GM04503 (cell line): ENCODE measurements at places on chromosomes 5 and 9.

GRCh38 chr5:83632874-83633273 lies 87.8 kb downstream of the HAPLN1 start:
- no peak for DNase-seq

DNA sequence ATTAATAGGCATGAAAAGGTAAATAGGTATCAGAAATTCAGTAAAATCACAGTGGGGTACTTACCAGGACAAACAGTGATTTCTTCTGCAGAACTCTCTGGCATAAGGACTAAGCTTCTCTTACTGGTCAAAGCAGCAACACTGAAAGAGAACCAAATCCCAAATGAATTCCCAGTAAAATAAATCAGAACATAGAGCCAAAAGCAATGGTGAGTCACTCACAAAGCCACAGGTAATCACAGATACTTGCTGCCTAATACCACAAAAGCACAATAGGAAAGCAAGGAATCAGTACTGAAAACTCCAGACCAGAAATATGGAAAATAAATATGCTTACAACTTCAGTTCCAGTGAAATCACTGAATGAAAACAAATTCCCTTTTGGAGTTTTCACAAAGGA lies 50.7 kb downstream of the UIMC1 start:
- DNase-seq, result no peak

DNA sequence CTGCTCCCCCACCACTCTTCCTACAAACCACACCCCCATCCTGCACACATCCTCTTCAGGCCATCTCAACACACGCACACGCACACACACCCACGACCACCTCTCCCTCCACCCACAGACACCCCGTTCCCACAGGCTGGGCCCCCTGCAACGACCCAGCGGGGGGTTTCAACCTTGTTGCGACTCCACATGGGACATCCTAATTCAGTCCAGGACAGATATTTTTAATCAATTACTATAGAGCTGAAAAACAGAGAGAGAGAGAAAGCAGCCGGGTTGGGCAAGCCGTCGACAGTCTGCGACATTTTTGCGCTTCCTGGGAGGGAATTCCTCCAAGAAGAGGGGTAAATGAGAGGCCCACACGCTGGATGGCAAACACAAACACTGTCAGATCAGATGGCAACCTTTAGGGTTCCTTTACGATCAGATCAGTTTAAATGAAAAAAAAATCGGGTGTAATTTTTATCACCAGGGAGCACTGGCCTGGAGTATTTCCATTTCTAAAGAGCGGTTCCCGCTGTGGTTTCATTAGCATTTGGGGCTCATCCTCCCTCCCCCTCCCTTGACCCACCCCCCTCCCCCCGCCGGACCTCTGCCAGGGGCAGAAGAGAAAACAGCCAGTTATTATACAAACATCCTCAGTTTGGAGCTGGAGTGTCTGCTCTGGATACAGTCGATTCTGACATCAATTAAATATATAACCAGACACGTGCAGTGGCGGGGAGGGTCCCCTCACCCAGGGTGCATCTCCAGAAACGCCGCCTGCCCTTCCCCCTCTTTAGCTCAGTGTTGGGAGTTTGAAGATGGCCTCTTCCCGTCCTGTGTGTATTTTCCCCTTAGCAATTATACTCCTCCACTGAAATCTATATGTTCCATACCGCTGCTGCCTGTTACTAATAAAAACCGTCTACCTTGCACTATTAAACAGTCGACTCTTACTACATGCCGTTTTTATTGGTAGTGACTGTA lies 2.3 kb upstream of the IRX2 start:
- no peak for DNase-seq

DNA sequence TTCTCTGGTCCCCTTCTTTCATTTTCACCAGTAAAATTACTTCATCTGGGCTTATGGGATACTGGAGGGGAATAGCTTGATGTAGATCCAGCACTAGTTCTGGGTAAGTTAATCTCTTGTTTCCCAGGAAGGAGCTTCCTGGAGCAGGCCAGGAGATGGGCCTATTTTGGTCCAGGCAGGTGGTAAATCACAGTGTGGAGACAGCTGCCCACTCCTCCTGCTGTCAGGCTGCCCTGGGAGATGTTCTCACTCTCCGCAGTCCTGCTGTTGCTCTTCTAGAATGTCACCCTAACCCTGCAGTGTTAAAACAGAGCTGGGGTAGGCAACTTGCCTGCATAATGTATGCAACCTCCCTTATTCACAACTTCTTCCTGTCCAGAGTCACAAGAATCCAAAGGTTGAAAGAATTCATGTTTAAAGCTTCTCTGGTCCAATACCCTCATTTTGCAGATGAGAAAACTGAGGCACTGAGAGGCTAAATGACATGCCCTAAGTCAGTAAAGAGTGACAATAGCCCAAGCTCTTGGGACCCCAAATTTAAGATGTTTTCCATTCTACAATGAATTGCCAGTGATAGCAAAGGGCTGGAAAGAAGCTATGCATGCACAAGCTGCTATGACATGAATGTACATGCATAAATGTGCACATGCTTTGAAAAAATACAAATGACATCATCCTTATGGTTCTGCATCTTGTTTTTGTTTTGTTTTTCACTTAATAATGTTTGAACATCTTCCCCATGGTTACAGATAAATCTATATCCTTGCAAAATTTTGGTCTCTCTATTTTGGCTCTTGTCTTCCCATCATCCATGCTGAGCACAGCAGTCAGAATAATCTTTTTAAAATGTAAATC lies 71.8 kb upstream of the ADRA1B start:
- no peak for DNase-seq

DNA sequence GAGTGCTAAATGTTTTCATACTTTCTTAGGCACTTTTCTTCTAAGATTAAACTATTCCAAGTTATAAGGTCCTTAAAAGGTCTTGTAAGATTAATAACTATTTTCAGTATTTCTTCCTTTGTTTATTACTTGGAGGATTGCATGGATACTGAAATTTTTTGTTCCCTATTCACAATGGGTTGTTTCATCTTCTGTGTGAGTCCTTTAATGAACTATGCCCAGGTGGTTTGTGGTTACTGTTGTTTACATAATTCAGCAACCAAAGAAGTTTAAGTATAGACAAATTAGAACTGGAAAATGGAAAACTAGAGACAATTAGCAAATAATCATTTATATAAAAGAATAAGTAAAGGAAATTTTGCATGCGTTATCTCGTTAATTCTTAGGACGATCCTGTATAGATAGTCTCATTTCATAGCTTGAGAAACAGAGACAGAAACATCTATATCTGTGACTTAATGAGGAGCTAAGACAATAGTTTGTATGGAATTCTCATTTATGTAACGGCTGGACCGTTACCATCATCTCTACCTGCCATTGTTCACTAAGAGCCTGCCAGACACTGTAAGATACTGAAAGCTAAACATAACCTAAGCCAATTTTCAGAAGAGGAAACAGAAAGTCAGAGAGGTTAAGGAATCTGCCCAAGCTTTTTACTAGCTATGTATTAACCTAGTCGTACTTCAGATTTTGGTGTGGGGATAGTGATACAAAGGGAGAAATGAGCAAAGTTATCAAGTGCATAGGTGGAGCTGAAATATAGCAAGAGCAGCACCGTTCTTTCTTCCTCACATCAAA lies 148.2 kb downstream of the PAM start:
- no peak for DNase-seq

GRCh38 chr9:18018661-18019060 lies 439.8 kb downstream of the SH3GL2 start:
- DNase-seq, result no peak

- DNase-seq, result no peak
These were observed 126.9 kb downstream of the DOCK2 start for GRCh38 chr5:169764018-169764378.

- no peak for DNase-seq
These were observed 33.5 kb downstream of the STRBP start for GRCh38 chr9:123234853-123235252.

DNA sequence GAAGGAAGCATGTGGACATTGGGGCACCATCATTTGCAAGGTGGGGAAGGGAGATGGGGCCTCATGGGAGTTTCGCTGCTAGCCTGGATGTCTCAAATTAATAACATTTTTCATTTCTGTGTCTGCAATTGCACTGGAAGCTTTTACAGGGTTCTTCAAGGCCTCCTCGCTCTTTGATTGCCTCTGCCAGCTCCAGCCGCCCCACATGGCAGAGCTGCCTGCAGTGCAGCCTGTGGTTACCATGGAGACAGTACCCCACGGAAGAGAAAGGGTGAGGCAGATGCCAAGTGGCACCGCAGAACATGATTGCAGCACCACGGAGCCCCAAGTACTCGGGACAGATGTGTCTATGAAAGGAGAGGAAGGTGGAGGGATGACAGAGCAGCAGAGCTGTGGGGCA lies 25.4 kb downstream of the CTNND2 start:
- DNase-seq, result no peak

DNA sequence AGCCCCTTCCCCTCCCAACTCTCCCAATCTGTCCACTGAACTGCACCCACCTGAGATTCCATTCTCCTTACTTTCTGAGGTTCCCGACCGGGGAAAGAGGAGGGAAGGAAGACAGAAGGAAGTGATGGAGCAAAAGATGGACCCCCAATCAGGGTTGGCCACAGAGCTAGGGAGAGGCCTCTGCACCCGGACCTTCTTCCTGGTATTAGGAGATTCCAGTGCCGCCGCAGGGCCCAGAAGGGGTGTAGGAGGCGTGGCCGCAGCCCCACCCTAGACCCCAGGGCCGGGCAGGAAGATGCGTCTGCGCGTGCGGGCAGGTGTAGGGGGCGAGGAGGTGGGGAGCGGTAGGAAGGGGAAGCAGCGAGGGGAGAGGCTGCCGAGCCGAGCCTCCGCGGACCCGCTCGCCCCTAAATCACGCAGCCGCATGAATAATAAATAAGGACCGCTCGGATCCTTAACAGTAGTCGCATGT lies 104.2 kb upstream of the MVB12B start:
- DNase-seq, result no peak

GRCh38 chr9:35814106-35814840 lies 569 bp downstream of the HINT2 start:
- no peak for DNase-seq

GRCh38 chr5:145811834-145812625 lies 23.1 kb downstream of the PRELID2 start:
- no peak for DNase-seq

DNA sequence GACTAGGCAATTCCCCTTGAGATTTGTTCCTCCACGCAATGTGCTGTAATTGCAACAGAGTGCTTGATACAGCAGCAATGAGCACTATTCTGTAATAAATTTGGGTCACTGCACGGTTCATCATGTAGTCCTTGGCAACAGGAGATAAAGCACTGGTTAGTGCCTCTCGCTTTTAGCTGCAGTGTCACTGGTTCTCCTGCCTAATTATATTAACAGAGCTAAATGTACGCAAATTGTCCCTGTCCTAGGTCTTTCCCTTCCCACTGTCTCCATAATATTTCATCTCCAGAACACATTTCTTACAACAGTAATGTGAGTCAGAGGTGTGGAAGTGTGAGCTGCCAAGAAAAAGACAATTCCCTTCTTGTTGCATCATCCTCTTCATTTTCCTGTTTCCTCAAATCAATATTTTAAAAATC lies 553.1 kb downstream of the ZNF608 start:
- DNase-seq, result peak; percentile 40

- DNase-seq, result no peak
These were observed at the start of gene PTCH1 for GRCh38 chr9:95516734-95517558. TSS of gene PTCH1 (minus strand) at chr9:95516971.

DNA sequence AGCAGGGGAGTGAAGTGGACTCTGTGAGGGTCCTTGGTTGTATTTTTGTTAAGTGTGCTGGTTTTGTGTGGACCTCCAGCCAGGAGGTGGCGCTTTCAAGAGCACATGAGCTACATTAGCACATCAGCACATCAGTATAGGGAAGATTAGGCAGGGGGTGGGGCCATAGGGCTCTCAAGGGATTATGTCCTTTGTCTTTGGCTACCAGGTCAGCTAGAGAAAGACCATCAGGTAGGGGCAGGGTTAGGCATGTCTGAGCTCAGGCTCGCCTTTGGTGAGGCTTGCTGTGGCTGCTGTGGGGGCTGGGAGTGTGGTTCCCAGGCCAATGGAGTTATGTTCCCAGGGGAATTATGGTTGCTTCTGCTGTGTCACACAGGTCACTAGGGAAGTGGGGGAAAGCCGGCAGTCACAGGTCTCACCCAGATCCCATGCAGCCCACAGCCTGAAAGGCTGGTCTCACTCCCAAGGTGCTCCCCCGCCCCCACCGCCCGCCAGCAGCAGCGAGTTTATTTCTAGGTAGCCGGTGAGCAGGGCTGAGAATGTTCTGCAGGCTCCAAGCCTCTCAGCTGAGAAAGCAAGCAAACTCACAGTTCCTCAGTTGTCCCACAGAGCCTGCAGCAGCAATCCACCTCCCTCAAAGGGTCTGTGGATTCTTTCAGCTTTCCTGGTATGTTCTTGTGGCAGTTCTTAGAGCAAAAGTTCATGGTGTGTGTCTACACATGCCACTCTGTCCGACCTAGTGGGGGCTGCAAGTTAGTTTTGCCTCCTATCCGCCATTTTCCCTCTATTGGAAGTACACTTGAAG lies 13.7 kb downstream of the OR1J1 start:
- DNase-seq, result no peak

DNA sequence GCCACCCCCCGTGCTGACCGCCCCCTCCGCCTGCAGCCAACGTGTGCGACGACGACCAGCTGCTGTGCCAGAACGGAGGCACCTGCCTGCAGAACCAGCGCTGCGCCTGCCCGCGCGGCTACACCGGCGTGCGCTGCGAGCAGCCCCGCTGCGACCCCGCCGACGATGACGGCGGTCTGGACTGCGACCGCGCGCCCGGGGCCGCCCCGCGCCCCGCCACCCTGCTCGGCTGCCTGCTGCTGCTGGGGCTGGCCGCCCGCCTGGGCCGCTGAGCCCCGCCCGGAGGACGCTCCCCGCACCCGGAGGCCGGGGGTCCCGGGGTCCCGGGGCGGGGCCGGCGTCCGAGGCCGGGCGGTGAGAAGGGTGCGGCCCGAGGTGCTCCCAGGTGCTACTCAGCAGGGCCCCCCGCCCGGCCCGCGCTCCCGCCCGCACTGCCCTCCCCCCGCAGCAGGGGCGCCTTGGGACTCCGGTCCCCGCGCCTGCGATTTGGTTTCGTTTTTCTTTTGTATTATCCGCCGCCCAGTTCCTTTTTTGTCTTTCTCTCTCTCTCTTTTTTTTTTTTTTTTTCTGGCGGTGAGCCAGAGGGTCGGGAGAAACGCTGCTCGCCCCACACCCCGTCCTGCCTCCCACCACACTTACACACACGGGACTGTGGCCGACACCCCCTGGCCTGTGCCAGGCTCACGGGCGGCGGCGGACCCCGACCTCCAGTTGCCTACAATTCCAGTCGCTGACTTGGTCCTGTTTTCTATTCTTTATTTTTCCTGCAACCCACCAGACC lies 80.2 kb downstream of the NTNG2 start:
- DNase-seq, result no peak

DNA sequence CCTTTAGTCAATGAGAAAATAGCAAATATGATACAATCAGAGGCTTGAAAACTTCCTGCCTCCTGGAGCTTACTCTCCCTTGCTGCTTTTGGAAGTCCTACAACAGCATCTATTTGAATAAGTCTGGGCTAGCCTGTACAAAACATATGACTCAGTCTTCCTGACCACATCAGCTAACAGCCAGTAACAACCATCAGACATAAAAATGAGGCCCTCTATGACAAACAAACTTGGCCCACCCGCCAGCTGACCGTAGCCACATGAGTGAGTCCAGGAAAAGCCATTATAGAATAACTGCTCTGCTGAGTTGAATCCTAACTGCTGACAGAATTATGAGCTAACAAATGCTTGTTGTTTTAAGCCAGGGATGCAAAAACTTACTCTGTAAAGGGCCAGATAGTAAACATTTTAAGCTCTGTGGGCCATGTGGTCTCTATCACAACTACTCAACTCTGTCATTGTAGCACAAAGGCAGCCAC lies 347.6 kb downstream of the PTPRD start:
- no peak for DNase-seq

GRCh38 chr9:2787065-2787464 lies 56.8 kb downstream of the PUM3 start:
- DNase-seq, result peak; percentile 51

GRCh38 chr9:17624571-17624970 lies 45.7 kb downstream of the SH3GL2 start:
- DNase-seq, result no peak
